CD14-positive monocyte (primary cell): ENCODE measurements at places on chromosomes 4 and X. TPM values are rescaled to one million over a fixed set of nuclear protein-coding genes. Genes with fewer than 3 reads are reported as not detected.

DNA sequence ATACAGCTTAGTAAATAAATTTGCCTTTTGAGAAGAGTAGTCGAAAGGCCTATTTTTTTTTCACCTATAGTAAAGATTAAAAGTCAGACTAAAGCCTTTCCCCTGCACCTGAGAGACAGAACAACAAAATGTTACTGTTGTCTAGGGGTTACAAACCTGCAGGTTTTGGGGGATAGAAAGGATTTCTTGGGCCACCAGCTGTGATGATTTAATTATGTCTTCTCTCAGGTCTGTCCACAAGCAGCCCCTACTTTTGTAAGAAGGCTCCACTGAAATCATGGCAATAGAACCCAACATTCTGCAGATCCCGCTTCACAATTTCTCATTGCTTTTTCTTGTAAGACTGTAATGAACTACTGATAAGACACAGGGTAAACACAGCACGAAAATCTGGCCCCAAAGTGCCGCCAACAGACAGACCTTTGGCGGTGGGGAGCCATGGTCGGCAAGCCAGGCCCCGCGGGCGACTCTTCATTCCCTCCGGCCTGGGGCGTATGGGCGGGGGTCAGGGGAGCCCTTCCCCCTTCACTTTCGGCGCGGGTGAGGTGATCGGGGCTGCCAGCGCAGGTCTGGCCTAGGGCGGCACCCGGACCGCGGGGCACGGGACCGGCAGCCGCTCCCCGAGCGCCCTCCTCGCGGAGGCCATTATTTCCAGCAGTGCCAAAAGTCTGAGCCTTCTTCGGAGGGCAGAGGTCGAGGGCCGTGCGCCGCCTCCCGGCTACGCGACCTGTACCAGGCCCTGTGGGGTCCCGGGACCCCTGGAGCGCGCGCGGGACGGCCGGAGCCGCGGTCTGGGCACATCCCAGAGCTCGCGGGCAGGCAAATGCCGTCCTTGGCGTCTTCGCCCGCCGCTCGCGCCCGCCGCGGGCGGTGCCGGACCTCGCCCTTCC lies 812 bp upstream of the KDM6A start:
- peaks cover 10% of the 10 kb centered on the region for H3K4me1 ChIP-seq
- no peaks in the 10 kb centered on the region for H3K36me3 ChIP-seq
- H3K4me3 ChIP-seq = peak overlapping the region; percentile 56
- DNase-seq = peak; percentile 12

DNA sequence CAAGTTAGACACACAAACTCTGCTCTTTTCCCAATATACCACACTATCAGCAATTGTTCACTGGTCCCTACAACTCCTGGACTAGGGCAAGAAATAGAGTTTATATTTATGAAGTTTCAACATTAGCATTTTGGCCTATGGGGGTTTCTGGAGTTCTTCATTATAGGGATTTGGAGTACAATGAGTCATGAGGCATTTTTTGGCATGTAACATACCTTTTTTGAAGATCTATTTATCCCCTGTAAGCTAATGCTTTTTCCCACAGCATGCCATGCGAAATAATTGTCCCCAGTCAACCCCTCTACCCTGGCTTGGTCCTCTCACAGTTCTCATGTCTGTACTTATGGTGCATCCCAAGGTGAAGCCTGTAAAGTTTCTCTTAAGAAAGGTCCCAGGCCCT lies 36.7 kb upstream of the EDA2R start:
- H3K4me3 ChIP-seq = no peak overlapping the region
- H3K27ac ChIP-seq = no peak overlapping the region
- no peaks in the 10 kb centered on the region for H3K27me3 ChIP-seq

TLR3 gene
- not detected in 2 replicates for polyA plus RNA-seq

BMX gene
- 0.22 TPM for polyA plus RNA-seq

GRCh38 chrX:108087792-108088191 lies 3.5 kb downstream of the PSMD10 start:
- H3K27ac ChIP-seq = no peak overlapping the region
- no peaks in the 10 kb centered on the region for H3K27me3 ChIP-seq
- H3K36me3 ChIP-seq = peaks cover 39% of the 10 kb centered on the region

EPGN gene
- not detected for polyA plus RNA-seq

DNA sequence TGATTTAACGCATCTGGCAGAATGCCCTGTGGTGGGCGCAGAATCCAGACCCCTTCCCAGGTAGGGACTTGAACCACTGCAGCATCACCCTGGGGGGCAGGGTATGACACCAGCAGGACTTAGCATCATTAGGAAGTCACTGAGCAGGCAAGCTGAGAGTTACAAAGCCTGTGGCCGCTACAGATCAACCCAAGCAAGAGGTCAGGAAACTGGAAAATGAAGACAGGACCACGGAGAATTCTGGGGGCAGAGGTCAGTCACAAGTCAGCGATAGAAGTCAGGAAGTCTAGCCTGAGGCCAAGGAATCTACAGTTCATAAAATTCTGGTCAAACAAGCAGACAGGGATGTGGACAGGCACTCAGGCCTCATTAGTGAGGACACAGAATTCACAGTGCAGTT lies 108.4 kb downstream of the CHIC2 start:
- no peaks in the 10 kb centered on the region for H3K36me3 ChIP-seq
- no peak overlapping the region for H3K27ac ChIP-seq
- H3K4me3 ChIP-seq = no peak overlapping the region
- no peaks in the 10 kb centered on the region for H3K4me1 ChIP-seq
- H3K27me3 ChIP-seq = no peaks in the 10 kb centered on the region
- no peak for DNase-seq

GRCh38 chr4:89878611-89879010 lies 16.0 kb upstream of the MMRN1 start:
- no peak overlapping the region for H3K4me3 ChIP-seq
- no peaks in the 10 kb centered on the region for H3K4me1 ChIP-seq
- no peak for DNase-seq
- no peaks in the 10 kb centered on the region for H3K27me3 ChIP-seq
- H3K27ac ChIP-seq = no peak overlapping the region
